HT-29 (cell line): ENCODE measurements at places on chromosomes 2 and 18.

GRCh38 chr2:45227347-45227746, 218.1 kb upstream of the SIX2 start:
- no peak for DNase-seq

DNA sequence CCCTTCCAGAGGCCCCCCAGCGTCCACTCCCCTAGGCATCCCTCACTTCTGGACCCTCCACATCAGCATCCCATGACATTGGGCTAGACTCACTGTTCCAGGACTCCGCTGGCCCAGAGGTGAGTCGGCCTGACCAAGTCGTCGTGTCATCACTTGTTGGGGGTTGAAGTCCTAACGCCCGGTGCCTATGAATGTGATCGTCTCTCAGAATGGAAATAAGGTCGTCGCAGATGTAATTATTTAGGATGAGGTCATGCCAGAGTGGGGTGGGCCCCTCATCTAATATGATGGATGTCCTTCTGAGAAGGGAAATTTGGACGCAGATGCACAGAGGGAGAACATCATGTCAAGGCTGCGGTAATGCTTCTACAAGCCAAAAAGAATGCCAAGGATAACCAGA, 142.7 kb downstream of the AGAP1 start:
- DNase-seq, result no peak

DNA sequence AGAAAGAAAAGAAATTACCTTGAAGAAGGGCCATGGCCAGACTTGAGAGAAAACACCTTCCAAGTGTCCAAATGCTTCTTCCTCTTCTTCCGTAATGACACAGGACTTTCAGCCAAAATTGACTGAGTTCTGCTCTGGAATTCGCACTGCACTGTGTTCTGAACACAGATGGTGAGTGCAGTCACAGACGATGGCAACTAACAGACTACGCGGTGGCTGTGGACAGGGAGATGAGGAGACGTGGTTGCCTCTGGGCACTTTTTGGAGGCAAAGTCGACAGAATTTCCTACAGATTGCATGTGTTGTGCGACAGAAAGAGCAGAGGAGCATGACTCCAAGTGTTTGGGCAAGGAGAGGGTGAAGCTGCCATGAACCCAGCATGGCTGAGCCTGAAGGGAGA, 4.3 kb upstream of the NAPG start:
- DNase-seq, result no peak

- no peak for DNase-seq
Measured at GRCh38 chr2:160742667-160743066, 249.1 kb upstream of the RBMS1 start.

GRCh38 chr2:65281627-65282351, 54.2 kb downstream of the ACTR2 start:
- DNase-seq, result no peak

- no peak for DNase-seq
Measured at GRCh38 chr2:45962177-45962921, 310.9 kb downstream of the PRKCE start.

GRCh38 chr2:241271706-241272302, 43.7 kb downstream of the HDLBP start:
- DNase-seq, result peak; percentile 80

- DNase-seq, result peak; percentile 20
Measured at GRCh38 chr2:159677654-159678053, 34.7 kb upstream of the MARCHF7 start.

DNA sequence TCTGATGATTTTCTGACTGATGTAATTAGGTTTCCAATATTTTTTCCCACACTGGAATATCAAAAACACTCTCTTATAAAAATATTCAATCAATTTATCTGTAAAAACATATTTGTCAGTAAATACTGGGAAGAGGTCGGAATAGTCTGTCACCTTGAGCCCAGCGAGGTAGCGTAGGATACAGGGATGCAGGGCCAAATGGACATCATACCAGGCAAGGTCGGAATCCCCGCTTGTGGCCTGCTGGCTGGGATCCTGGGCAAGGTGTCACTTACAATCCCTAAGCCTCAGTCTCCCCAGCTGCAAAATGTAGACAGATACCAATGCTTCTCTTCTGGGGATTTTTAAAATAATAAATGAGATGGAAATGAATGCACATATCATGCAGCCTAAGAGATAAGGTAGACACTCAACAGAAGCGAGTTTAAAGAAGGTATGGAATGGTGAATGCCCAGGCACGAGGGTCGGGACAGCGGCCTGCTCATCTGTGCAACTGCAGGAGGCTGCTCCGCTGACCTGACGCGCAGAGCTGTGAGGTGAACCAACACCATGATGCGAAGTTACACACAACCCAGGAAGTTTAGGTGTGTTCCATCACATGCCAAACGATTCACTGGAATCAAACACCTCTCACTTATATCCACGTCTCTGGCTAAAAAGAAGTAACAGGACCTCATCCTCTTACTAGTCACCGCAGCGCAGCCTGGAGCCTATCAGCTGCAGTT, 98.2 kb downstream of the EIPR1 start:
- DNase-seq, result no peak

DNA sequence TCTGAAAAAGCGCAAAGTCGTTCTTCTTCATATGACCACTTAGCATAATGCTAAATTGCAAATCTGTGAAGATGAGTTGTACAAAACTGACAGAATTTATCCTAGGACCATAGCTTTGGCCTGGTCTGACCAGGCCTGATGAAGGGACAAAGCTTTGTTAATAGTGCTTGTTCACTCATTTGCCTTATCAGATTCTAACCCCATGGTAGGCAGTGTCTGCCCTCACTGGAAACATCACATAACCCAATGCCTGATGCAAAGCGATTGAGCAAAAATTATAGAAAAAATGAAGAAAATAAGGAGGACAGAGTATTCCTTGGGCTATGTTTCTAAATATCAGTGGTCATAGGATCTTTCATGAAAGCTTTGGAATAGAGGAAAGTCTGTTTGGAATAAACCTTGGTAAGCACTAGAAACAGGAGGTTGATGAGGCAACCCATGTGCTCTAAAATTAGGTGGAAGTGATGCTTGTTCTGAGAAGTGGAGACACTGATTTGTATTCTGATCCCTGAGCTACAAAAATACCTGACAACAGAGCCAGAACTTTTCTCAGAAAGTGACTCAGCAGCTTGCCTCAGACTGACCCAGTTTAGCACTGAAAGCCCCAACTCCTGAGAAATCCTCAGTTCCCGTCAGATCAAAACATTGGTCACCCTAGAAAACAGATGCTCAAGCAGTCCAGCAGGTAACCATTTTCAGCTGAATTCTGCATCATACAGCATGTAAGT, 131.4 kb upstream of the MAPRE2 start:
- DNase-seq, result no peak

GRCh38 chr18:45940724-45941123, 26.4 kb downstream of the EPG5 start:
- DNase-seq, result no peak

DNA sequence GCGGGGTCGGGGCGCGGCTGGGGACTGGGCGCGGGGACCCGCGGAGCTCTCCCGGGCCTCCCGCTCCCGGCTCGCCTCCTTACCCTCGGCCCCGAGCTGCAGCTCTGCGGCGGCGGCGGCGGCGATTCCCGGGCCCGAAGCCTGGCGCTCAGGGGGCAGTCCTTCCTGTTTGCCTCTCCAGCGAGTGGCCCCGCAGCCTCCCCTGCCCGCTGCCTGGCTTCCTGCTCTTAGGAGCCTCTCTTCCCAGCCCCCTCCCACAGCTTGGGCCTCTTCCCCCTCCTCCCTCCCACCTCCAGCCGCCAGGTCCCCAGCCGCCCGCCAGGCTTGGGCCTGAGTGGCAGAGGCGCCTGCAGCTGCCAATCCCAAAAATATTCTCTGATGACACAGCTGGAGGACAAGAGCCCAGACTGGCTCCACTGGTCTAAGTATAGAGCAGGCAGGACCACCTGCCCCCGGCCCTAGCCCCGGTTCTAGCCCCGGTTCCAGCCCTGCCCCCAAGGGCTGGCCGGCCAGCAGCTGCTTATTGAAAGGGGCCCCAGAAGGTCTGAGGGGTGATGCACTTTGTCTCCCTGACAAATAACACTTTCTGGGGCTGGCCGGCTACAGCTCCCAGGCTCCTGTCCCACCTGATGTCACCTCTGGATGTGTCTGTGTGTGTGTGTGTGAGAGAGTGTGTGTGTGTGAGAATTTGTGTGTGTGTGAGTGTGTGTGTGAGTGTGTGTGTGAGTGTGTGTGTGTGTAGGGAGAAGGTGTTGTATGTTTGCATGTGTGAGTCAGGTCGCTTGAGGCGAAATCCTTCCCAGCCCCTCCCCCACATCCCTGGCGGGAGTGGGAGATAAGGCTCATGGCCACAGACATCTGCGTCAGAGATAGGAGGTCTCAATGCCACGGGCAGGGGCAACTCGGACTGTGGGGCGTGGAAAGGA, at the start of gene OBSL1:
Gene OBSL1, minus strand, starts transcription at position 229 of the 926 bp plus-strand sequence. CDS start 307 bp downstream, outside the sequence.
- no peak for DNase-seq

GRCh38 chr2:50820176-50820575, 211.8 kb downstream of the NRXN1 start:
- no peak for DNase-seq

GRCh38 chr2:54879032-54879431, 155.6 kb downstream of the EML6 start:
- no peak for DNase-seq

- DNase-seq, result no peak
Measured at GRCh38 chr2:153808679-153809078, 63.0 kb upstream of the GALNT13 start.

- no peak for DNase-seq
Measured at GRCh38 chr2:28312307-28313219, 80.1 kb upstream of the FOSL2 start.

GRCh38 chr2:217740756-217741155, 262.0 kb downstream of the TNS1 start:
- no peak for DNase-seq

DNA sequence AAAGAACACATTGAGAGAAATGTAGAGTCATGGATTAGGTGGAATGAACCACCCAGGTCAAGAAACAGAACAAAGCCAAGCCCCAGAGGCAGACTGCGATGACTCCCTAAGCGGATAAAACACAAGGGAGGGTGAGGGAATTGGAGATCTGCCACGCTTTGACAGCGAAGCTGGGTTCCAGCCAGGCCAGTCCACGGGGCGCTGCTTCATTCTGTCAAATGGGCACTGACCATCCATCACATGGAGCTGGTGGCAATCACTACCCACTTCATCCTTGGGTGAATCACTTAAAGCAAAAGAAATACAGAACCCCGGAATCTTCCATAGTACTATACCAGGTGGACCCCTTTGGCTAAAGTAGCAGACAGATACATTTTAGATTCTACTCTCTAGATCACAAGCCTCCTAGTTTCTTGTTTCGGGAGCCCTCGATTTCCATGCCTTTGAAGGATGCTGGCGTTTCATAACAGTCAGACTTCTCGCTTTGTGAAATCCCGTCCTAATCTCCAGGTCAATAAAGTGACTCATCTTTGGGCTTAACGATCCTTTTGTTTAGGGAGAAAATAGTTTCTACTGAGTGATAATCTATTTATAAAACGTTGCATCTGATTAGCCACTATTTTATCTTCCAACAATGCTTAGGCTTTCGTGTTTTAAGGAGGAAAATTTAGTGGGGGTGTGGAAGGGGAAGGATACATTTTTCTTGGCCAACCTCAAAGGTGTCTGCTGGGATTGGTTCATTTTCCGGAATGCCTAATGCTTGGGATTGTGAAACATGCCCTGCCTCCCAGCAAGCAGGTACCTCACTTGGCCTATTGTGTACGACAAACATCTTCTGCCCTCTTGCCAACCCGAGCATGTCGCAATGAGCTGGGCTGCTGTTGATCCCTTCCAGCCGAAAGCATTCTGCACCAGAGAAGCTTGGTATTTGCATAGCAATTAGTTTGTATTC, 44.1 kb upstream of the HDAC4 start:
- peak; percentile 19 for DNase-seq

- DNase-seq, result no peak
Measured at GRCh38 chr2:24544456-24545115, 53.5 kb downstream of the NCOA1 start.

DNA sequence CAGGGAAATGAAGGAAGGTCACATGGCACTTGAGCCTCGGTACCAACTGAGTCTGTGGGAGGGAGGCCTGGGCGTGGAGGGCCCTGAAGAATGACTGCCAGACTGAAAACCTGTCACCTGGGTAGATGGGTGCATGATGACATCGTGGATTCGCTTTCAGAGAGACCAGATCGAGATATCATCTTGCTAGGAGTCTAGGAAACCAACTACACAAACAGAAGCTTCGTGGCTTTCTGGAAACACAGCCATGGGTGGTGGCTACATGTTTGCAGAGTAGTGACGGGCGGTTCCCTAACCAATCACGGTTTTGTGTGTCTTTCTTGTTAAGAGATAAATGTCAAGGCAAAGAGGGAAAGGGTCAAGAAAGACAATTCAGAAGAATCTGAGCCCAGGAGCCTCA, 155.0 kb downstream of the EIPR1 start:
- peak; percentile 79 for DNase-seq

DNA sequence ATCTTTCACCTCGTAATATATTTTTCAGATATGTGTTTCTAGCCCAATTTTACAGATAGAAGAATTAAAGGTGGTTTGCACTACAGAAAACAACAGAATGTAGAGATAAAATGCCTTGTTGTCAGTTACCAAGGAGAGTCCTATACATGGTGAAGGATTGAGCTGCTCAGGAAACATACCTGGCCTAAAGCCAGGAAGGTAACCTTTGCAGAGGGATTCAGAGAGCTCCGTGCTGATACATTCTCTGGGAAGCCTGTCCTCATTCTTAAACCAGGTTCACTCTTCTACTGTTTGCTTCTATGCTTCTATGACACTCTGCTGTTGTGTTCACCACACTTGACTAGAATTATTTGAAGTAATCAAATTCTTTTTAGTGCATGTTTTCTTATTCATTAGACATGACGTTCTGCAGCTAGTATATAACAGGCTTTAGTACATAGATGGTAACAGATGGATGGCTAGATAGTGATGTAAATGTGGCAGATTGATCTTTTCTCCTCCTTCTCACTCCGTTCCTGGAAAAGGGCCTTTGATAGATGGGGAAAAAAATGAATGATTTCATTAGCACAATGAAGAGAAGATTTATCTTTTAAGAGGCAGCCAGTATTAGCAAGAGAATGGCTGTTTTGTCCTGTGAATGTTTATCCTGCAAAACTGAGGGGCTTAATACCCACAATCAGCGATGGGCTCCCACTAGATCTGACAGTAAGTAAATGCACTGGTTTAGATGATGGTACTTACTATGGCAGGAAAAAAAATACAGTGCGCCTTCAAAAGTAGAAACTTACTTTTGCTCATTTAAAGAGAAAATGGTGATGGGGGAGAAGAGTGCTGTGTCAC, 589.6 kb upstream of the FAM98A start:
- DNase-seq, result no peak

DNA sequence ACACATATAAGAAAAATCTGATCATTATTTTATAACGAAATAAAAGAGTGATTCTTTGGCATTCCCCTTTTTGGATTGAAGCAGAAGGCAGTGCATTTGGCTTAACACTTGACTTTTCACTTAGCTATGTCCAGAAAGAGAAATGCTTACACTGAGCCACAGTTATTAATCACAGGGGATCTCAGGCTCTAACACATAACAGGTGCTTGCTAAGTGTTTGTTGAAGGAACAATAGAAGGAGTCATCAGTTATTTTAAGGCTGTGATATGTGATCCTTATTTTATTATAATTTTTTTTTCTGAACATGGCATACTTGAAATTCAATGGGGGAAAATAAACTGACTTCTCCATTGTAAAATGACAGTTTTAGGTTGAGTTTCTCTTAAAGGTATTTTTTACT, 209.5 kb downstream of the UBE2E3 start:
- no peak for DNase-seq
